ENCODE measurements at places on chromosomes 2 and 18.

DNA sequence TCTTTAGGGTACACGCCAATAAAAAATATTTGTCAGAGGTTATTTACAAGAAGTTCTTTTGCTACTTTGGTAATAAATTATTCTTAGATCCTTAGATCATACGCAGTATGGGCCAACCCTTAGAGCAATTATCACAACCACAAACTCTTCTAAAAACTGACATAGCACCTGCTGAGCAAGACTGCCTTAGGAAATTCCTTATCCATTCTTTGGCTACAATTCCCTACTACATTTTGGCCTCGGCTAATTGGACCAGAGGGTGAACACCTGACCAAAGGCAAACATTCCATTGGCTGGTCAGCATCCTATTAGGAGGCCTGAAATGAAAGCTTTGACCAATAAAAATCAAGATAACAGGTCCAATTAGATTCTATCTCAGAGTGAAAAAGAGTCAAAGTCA lies 147.6 kb upstream of the CCDC68 start:
- DNase-seq, result no peak

- DNase-seq, result no peak
These were observed 234.5 kb downstream of the LDLRAD4 start for GRCh38 chr18:13452871-13453680.

DNA sequence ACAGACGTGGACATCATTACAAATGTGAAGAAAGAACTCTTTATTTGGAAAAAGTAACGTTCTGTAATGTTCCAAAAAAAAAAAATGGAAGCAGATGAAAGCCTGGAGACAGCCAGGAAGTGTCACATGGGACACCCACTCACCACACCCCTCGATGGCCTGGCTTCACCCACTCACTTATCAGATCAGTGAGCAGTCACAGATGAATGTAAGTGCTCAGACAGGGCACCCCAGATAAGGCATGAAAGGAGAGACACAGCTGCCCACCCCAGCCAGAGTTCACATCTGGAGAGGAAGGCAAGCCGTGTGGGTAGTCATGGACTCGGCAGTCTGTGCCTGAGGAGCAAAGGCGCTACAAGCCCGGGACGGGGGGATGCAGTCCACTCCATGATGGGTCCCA lies 105.2 kb downstream of the SEPTIN10 start:
- no peak for DNase-seq

GRCh38 chr2:24724111-24724775 lies 68.9 kb downstream of the PTRHD1 start:
- no peak for DNase-seq

- DNase-seq, result no peak
These were observed 70.4 kb upstream of the DTNA start for GRCh38 chr18:34639687-34640086.

DNA sequence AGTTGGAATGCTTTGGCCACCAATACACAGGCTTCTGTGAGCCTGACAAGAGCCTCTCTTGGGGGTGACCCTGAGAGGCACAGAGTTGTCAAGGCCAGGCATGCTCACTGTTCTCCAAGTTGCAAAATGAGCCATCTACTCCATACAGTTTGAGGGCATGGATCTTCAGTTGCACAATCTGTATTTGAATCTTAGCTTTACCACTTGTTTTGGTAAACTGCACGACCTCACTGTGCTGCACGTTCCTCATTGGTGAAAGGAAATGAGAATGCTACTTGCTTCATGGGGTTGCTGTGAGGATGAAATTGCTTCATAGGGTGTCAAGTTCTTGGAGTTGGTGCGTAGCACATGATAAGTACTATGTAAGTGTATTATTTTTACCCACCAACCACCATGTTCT lies 12.0 kb upstream of the HAAO start:
- DNase-seq, result no peak

- DNase-seq, result no peak
These were observed 92.8 kb downstream of the VIT start for GRCh38 chr2:36789181-36789804.

DNA sequence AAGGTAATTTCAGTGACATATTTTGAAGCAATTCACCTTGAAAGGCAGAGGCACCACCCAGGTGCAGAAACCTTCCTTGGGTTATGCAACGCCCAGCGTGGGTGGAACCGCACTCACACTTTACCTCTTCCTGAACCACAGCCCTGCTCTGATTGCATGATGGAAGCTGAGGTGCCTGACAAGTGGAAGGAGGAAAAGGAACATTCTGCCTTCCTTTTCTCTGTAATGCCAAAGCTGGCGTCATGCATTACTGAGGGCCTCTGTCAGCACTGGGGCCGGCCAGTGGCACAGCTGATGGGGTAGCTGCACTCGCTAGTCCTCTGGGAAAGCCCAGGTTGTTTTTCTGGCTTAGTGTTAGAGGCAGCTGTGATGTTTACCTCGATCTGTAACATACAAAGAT lies 266.5 kb downstream of the NEDD4L start:
- DNase-seq, result no peak

DNA sequence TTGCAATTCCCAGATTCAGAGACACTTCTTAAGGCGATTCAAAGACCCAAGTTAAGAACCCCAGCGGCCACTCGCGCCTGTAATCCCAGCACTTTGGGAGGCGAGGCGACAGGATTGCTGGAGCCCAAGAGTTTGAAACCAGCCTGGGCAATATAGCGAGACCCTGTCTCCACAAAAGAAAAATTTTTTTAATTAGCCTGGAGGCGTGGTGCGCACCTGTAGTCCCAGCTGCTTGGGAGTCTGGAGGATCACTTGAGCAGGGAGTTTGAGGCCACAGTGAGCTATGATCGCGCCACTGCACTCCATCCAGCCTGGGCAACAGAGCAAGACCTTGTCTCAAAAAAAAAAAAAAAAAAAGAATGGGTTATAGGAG lies 585 bp upstream of the ANAPC1 start:
- DNase-seq, result no peak

DNA sequence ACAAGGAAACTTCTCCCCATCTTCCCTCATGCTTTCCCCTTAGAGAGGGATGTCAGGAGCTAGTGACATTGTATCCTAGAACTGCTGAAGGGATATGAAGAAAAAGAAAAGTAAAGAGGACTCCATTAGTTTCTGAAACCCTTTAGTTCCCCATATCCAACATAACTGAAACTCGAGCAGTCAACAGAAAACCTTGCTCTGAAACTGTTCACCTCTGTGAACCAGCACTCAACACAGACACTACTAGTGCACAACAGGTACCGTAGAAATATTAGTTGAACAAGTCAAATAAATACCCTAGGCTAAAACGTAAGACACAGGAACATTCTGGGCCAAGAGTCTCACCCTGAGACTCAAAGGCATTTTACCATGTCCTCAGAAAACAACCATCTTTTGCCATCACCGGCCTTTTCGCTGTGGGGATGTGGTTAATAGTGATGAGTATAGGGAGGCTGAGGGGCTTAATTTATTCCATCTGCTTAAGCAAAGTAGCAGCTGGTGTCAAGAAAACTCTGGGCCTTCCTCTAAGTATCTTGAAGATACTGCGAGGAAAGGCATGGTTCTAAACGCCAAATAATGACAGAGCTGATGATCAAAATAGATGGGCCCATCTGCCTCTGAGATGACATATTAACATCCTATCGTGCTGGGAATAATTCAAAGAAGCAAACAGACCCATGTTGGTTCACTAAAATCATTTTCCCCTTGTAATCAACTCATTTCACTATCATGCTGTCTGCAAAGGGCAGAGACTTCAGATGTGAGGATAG lies 156.8 kb downstream of the STK39 start:
- no peak for DNase-seq

DNA sequence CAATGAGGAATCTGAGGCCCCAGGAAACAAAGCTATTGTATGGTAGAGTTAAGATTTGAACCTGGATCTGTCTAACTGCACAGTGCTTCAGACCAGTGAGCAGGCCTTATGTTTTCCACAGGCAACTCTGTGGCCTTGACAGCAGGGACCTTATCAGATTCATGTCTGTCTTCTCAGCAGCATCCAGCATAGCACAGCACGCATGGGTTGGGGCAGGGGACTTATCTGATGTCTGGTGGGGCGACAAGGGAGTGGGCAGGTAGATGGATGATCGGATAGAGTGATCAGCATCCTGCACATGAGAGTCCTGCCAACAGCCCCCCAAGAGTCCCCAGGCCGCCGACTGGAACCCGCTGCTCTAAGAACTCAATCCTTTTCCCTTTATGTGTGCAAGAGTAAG lies 28.7 kb upstream of the KCNF1 start:
- no peak for DNase-seq

- DNase-seq, result no peak
These were observed 30.2 kb upstream of the CETN1 start for GRCh38 chr18:549967-550366.

- DNase-seq, result no peak
These were observed 46.7 kb upstream of the LRRTM1 start for GRCh38 chr2:80351231-80351630.

- DNase-seq, result no peak
These were observed 52.9 kb downstream of the CABLES1 start for GRCh38 chr18:23188068-23188760.

All from foreskin melanocyte (primary cell).